Activated naive CD4-positive, alpha-beta T cell treated with anti-CD3 and anti-CD28 coated beads for 36 hours (primary cell): ENCODE measurements at places on chromosomes 5 and 9. TPM values are rescaled to one million over a fixed set of nuclear protein-coding genes. Genes with fewer than 3 reads are reported as not detected.

DNA sequence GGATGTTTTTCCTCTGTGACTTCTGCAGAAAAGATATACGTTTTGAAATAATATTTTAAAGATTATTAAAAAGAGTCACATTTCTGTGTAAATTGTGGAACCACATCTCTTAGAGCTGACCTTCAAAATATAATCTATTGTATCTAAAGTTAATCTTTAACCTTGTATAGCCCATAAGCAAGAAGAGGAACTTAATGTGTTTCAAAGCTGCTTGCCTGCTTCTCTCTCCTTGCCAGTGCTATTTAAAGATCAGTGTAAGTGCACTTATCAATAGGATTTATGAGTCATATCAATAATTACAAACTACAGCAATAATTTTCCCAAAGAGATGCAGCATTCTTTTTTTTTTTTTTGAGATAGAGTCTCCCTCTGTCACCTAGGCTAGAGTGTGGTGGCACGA is 29.4 kb upstream of the GDA start:
- H3K4me1 ChIP-seq: no peaks in the 10 kb centered on the region
- no peak for DNase-seq
- no peaks in the 10 kb centered on the region for H3K36me3 ChIP-seq

DNA sequence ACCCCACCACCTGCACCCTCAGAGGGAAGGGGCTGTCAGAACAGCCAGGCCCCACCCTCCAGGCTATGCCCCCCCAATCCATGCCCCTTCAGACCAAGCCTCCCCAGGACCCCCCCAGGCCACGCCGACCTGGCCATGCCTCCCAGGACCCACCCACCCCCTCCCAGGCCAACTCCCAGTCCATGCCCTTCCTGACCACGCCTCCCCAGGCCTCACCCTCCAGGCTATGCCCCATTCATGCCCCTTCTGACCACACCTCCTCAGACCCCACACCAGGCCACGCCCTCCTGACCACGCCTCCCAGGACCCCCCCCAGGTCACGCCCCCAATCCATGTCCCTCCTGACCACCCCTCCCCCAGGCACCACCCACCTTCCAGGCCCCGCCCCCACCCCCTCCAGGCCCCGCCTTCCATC is 27.6 kb downstream of the TPPP start:
- H3K4me3 ChIP-seq: no peak overlapping the region
- no peaks in the 10 kb centered on the region for H3K27me3 ChIP-seq
- H3K27ac ChIP-seq: no peak overlapping the region
- H3K36me3 ChIP-seq: peaks cover 9% of the 10 kb centered on the region
- H3K4me1 ChIP-seq: no peaks in the 10 kb centered on the region

Gene FOXI1
- total RNA-seq: not detected

DNA sequence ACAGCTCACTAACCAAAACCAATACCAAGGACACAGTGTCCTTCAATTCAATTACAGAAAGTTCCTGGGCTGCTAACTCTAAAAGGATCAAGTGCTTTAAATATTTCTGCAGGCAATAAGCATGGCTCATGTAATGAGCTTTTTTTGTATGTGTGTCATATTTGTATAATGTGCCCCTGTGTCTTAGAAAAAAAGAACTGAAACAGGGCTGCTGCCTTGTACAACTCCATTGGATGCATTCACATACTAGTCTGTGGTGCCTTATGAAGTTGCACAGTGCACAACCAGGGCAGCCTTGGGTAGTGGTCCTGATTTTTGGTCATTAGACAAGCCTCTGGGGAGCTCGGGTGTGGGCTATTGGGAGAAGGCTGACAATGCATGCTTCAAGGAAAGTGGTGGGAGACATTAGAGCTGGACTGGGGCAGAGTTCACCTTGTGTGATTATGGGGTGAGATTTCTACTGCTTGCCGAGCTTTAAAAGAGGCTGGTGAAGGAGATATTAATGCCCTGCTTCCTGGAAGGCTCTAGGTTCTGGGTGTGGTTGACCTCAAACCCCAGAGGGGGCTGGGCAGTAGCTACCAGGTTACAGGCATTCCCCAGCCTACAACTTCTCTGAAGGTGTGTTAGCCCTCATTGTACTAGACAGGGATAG is 3.6 kb upstream of the CPEB4 start:
- no peak overlapping the region for H3K4me3 ChIP-seq
- DNase-seq: peak; percentile 53
- H3K36me3 ChIP-seq: peaks cover 2% of the 10 kb centered on the region
- no peak overlapping the region for H3K27ac ChIP-seq
- no peaks in the 10 kb centered on the region for H3K27me3 ChIP-seq

Gene SLC9A3
- total RNA-seq: 1.6 TPM

DNA sequence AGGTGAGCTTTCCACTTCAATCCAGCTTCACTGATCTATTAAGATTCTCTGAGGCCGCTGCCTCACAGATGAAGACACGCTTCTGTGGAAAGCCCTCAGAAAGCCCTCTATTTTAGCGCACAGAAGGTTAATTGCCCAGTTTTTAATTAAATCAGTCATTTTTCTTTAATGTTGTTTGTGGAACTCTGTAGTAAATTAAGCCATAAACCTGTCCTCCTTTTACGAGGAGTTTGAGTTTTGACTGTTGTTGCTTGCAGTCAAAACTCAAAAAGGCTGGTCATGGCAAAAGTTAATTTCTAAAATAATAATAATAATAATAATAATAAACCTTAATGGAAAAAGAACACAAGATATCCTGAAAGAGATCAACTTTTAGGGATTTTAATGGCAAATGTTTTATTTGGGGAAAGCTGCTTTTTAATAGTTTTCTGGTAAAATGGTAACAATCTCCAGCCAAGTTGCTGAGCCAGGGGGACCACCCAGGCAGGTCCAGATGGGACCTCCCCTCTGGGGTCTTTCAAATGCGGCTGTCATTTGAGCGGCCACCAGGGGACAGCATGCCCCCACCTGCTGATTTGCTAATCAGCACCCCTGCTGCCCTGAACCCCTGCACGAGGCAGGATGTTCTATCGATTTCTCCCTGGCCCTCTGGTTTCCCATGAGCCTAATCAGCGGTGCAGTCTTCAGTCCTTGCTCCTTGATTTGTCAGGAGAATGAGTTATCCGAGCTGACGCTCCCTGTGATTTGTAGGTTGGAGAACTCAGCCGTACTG is 247.2 kb downstream of the FSTL4 start:
- H3K27ac ChIP-seq: no peak overlapping the region
- peaks cover 4% of the 10 kb centered on the region for H3K27me3 ChIP-seq
- no peaks in the 10 kb centered on the region for H3K36me3 ChIP-seq
- H3K4me1 ChIP-seq: no peaks in the 10 kb centered on the region

- H3K27me3 ChIP-seq: no peaks in the 10 kb centered on the region
- peaks cover 65% of the 10 kb centered on the region for H3K4me1 ChIP-seq
- peak overlapping the region; percentile 73 for H3K27ac ChIP-seq
These were observed 29.3 kb downstream of the CSF2 start for GRCh38 chr5:132102944-132103331.

- no peaks in the 10 kb centered on the region for H3K4me1 ChIP-seq
- no peak overlapping the region for H3K27ac ChIP-seq
- no peaks in the 10 kb centered on the region for H3K36me3 ChIP-seq
- H3K27me3 ChIP-seq: no peaks in the 10 kb centered on the region
- no peak for DNase-seq
These were observed 224.7 kb upstream of the GRAMD2B start for GRCh38 chr5:126198531-126198930.

- no peak overlapping the region for H3K4me3 ChIP-seq
- H3K4me1 ChIP-seq: no peaks in the 10 kb centered on the region
- no peaks in the 10 kb centered on the region for H3K36me3 ChIP-seq
- no peak overlapping the region for H3K27ac ChIP-seq
- no peaks in the 10 kb centered on the region for H3K27me3 ChIP-seq
These were observed 23.3 kb upstream of the ZDHHC12 start for GRCh38 chr9:128747241-128747640.

- H3K27me3 ChIP-seq: no peaks in the 10 kb centered on the region
- no peak overlapping the region for H3K27ac ChIP-seq
- DNase-seq: no peak
- no peaks in the 10 kb centered on the region for H3K4me1 ChIP-seq
- H3K4me3 ChIP-seq: no peak overlapping the region
These were observed 609.5 kb upstream of the NUDT12 start for GRCh38 chr5:104171958-104172690.

Gene MEIKIN
- total RNA-seq: 1.9 TPM

- no peak overlapping the region for H3K27ac ChIP-seq
- H3K4me3 ChIP-seq: no peak overlapping the region
- H3K27me3 ChIP-seq: peaks cover 10% of the 10 kb centered on the region
- no peaks in the 10 kb centered on the region for H3K36me3 ChIP-seq
These were observed 318.6 kb downstream of the ARHGEF28 start for GRCh38 chr5:73944581-73944980.

DNA sequence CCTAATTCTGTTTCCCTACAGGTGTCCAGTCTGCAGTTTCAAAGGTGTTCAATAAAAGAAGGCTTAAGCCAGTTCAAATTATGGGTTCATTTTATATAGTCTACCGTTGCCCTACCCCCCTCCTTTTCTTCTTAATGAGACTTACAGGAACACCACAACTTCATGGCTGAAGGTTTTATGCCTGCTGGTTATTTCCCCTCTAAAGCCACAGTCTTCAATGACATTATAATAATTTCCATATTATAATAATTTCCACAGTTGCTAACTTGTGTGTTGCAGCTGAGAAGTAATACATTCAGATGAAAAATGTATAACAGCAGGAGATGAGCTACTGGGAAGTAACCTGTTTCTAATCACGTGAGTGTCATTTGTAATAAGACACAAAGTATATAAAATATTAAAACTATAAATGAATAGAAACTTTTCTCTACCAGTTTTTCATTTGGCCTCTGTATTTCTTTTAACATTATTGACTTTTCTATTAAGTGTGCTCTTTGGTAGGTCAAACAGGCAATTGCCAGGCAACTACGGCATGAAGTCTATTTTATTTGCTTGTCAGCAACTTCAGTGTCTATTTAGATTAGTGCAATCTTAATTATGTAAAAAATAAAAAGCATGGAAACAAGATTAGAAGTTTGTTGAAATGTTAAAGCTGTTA is 120.5 kb upstream of the HMHB1 start:
- no peaks in the 10 kb centered on the region for H3K36me3 ChIP-seq
- peaks cover 4% of the 10 kb centered on the region for H3K27me3 ChIP-seq
- no peak for DNase-seq
- H3K27ac ChIP-seq: no peak overlapping the region
- no peak overlapping the region for H3K4me3 ChIP-seq
